Progenitor cell of endocrine pancreas (in vitro differentiated cells): ENCODE measurements at places on chromosomes 1 and 21.
A peak's percentile ranks its signal among the peaks of the same experiment; 100 is the strongest.

- DNase-seq, result no peak
Observed at GRCh38 chr1:240116831-240117769, 25.4 kb downstream of the FMN2 start.

DNA sequence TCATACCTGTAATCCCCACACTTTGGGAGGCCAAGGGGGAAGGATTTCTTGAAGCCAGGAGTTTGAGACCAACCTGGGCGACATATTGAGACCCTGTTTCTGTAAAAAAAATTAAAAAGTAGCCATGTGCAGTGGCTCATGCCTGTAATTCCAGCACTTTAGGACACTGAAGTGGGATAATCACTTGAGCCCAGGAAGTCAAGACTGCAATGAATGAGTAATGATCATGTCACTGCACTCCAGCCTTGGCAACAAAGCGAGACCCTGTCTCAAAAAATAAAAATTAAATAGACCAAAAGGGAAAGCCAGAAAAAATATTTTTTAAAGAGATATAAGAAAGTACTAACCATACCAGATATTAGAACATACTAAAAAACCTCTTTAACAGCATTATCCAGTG lies 44.7 kb upstream of the LYPLAL1 start:
- no peak for DNase-seq

DNA sequence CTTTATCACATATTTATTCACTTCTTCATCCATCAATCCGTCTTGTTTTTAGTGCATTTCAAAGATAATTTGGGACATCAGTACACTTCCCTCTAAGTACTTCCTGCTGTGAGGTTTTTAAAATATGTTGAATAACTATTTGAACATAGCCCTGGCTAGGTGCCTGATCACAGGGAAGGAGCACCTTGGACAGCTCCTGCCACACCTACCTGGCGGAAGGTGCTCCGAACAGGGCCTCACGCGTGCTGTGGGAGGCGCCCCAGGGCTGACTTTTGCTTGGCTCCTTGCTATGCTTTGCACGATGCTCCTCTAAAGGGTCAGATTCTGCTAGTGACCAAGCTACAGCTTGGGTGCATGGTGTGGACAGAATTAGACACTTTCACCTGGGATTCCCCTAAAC lies 4.9 kb upstream of the ATXN7L2 start:
- peak; percentile 30 for DNase-seq

DNA sequence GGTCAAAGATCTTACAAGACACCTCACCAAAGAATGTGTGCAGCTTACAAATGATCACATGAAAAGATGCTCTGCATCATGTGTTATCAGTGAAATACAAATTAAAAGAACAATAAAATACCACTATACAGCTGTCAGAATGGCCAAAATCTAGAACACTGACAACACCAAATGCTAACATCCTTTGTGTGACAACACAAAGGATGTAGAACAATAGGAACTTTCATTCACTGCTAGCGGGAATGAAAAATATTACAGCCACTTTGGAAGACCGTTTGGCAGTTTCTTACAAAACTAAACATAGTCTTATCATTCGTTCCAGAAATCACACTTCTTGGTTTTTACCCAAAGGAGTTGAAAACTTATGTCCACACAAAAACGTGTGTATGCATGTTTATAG lies 20.6 kb upstream of the SELP start:
- no peak for DNase-seq

DNA sequence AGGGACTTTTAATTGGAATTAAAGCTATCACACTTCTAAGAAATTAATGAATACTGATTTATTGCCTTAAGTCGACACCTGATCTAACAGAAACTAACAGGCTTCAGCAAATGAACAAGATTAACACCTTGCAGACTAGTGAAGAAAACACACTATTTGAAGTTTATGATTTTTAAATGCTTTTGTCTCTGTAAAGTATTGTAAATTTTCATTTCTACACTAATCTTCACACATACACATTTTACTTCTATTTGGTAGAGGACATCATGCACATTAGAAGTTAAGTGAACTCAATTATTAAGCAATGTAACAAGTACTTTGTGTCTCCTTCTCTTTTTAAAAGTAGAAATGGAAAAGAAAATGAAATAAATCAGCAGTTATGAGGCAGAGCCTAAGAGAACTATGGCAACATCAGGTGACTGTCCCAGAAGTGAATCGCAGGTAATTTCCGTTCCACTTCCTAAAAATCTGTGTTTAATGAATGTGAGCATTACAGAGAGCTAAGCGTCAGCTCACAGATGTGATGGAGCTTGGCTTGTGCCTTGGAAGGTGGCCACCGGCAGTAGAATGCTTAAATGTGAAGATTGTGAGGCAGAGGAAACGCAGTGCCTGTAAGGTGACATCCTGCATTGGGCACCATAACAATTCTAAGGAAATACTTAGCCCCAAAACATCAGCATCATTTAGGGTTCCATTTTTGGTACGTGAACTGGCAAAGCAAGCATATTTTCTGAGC lies 1.2 kb downstream of the PRMT2 start:
- no peak for DNase-seq

DNA sequence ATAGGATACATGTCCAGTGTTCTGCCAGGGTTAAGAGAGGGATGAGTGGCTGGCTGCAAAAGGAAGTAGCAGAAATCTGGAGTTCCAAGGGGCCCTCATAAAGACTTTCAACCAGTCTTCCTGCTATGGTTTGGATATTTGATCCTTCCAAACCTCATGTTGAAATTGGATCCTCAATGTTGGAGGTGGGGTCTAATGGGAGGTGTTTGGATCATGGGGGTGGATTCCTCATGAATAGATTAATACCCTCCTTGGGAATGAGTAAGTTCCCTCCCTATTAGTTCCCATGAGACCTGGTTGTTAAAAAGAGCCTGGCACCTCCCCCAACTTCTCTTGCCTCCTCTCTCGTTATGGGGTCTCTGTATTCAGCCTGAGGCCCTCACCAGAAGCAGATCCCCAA lies 10.1 kb upstream of the GNG12 start:
- no peak for DNase-seq

GRCh38 chr1:53641481-53642214 lies 97.3 kb downstream of the GLIS1 start:
- no peak for DNase-seq

DNA sequence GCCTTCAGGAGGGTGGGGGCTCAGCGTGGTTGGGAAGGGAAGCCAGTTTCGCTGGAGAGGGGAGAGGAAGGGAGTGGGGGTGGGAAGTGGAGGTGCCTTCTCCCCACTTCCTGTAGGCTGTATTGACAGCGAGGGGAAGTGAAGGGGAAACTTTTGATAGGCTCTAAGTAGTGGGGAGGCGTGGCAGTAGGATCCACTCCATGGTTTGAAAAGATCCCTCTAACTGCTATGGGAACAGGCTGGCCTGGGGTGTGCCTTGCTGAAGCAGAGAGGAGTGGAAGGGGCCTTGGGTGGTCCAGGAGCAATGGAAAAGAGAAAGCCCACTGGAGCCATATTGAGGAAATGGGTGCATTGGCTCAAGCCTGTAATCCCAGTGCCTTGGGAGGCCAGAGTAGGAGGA lies 20.2 kb downstream of the C1orf115 start:
- no peak for DNase-seq

DNA sequence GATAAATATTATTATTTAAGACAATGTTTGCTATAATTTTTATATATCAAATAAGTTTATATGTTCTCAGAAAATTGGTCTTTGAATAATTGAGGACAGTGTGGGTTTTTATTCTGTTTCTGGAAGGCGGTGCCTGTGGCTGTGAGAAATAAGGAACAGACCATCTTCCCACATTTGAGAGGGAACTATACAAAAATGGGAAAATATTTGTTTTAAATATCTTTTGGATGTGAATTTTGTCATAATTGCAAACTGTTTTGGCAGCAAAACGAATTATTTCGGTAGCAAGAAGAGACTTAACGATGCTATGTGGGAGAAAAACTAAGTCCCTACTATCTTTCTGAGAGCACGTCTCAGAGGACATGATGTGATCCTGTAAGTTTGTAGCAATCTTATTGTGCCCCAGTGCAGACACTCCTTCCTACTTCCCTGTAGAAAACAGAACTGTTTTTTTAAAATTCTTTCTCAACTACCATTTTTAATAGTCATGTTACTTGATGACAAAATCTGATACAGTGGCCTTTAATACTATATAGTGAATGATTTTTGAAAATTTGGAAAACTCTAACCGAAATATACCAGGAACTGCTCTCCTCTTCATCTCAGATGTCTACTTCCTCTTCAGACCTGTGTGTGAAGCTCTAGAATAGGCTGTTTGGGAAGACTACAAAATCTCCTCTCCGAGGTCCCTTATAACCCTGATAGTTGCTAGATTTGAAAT lies 25.4 kb downstream of the PTPRC start:
- DNase-seq, result no peak

DNA sequence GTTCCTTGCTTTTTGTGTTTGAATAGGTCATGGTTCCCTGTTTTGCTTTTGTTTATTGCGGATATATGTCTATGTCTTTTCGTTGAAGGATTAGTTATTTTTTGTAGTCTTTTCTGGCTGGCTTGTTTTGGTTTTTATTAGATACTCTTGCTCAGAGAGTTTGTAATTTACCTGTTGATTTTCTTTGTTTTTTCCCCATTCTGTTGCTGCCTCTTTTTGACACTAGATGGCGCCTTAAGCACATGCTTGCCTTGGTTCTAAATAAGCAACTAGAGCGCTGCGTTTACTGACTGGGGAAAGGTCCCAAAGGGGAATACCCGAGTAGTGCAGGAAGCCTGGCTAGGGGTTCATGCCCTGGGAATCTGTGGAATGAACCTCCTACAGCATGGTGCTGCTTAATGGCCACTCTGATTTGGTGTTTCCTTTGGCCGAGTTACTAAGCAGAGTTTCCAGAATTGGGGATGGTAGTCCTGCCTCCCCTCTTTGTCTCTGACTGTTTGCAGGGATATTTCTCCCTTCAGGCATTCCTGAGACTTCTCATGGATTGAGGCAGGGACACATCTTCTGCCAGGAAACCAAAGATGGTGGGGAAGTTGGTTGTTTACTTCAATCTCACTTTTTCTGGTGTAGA lies 143.2 kb downstream of the PTPRU start:
- peak; percentile 2 for DNase-seq

DNA sequence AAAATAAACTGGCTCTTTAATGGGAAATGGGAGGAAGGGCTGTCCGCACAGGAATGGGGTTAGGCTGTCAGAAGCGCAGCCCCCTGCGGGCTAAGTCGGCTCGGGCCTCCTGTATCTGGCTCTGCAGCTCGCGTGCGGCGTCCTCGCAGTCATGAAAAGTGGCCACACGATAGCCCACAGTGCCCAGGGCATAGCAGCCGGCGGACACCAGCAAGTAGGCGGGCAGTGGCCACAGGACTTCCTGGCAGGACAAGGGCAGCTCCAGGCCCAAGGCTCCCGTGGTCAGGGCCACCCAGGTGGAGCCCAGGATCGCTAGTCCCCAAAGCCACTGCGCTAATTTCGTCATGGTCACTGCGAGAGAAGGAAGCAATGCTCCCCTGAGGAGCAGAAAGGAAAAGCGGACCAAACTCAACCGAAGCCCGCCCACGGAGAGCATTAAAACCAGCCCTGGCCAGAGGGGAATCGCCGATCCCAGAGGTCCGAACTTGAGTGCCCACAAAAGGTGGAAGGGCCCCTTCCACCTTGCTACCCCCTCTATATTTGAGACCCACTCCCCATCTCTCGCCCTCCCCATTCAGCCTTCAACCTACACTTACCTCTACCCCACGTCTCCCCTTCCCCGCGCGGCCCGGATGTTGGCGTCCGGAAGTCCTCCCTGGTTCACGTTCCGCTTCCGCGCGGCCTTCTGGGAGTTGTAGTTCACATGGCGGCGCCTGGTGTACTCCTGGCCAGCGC lies at the start of gene DPM3:
Gene DPM3 (minus strand): TSS at position 637 of the 735 bp plus-strand sequence. CDS start 291 bp downstream, at position 346.
- peak; percentile 66 for DNase-seq

DNA sequence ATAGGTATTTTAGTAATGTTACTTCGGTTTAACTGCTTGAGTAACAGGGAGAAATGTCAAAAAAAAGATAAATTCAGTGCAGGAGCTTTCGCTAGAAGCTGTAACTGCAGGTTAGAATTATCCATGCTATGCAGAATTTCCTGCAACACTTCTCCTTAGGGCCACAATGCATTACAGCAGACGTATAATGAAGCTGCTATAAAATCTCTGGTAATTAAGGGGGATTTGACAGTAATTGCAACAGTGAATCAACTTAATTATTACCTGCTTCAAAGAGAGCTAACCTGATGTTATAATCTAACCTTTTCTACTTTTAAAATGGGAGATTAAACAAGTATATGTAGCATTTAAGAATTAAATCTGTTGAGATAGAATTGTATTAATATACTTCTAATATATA lies 92.6 kb downstream of the ATG4C start:
- no peak for DNase-seq

DNA sequence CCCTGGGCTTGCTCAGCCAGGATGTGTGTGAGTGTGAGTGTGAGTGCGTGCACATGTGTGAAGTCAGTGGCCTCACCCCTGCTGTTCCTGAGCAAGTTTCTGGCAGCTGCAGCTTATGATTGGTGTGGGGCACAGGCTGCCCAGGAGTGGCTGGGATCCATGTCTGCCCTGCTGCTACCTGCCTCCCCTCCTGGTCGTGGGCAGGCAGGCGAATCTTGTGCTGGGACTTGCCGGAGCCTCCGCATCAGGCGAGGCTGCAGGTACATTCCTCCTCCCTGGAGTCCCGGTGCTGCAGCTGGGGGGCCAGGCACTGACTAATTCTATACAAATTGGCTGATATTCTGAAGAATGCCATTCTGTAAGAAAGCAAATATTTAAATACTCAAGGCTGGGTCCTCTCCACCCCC lies 85.6 kb upstream of the WNT4 start:
- no peak for DNase-seq

GRCh38 chr1:34500451-34500850 lies 254.4 kb upstream of the GJB5 start:
- DNase-seq, result peak; percentile 74

DNA sequence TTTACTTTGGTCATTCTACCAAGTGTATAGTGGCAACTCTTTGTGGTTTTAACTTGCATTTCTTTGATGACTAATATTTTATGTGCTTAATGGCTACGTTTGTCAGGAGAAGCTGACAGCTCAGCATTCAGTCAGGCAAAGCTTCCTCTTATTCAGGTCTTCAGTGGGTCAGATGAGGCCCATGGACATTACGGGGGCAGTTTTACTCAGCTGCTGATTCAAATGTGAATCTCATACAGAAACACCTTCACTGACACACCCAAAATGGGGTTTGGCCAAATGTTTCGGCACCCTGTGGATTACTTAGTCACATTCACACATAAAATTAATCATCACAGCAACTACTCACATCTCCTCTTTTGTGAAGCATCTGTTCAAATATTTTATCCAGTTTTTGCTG lies 104.9 kb upstream of the PLD5 start:
- DNase-seq, result no peak

DNA sequence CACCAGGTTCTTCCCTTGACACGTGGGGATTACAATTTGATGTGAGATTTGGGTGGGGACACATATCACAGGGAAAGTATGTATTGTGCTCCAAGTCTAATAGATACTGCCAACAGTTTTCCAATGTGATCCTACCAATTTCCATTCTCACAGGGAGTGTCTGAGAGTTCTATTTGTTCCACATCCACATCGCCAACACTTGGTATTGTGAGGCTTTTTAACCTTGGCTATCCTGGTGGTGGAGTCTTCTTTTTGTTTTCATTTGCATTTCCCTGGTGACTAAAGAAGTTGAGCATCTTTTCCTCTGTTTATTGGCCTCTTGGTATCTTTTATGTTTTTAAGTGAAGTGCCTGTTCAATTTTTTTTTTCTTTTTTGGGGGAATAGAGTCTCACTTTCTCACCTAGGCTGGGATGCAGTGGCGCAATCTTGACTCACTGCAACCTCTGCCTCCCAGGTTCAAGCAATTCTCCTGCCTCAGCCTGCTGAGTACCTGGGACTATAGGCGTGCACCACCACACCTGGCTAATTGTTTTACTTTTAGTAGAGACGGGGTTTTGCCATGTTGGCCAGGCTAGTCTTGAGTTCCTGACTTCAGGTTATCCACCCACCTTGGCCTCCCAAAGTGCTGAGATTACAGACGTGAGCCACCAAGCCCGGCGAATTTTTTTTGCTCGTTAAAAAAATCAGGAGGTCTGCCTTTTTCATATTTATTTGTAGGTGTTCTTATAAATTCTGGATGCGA lies 15.9 kb upstream of the PADI1 start:
- no peak for DNase-seq
